ENCODE measurements at places on chromosomes 7 and 10.

GRCh38 chr7:151010307-151011096, 13.8 kb downstream of the ATG9B start:
- DNase-seq: peak; percentile 36

- DNase-seq: peak; percentile 66
Observed at GRCh38 chr10:8053446-8054243, 843 bp upstream of the GATA3 start.

GRCh38 chr10:49827297-49827696, 65.2 kb upstream of the OGDHL start:
- DNase-seq: peak; percentile 32

DNA sequence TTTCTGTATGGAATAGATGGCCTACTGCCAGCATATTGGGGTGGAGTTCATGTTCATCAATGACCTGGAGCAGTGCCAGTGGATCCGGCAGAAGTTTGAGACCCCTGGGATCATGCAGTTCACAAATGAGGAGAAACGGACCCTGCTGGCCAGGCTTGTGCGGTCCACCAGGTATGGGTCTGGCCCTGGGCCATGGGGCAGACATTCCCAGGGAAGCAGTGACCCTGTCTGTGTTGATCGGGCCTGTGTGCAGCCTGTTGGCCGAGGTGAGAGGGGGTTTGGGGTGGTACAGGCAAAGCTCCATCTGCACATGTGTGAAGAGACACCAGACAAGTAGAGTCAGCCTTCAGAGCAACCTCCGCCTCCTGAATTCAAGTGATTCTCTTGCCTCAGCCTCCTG, 67.3 kb downstream of the OGDH start:
- no peak for DNase-seq

DNA sequence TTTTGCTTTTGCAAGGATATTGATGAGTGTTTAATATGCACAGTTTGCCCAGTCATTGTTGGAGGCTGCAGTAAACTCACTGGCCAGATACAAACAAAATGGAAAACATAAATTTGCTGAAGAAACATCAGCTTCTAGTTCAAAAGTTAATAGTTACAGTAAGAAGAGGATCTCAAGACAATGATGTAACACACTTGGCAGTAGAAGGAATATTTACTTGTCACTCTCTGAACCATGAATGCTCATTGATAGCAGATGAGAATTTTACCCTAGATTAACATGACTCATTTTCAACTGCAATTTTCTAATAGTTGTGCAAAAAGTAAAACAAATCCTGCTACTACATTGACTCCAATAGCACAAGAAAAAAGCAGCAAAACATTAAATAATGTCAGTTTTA, 47.7 kb downstream of the VWC2 start:
- no peak for DNase-seq

GRCh38 chr7:158863611-158864506, 7.5 kb downstream of the DYNC2I1 start:
- DNase-seq: peak; percentile 43

GRCh38 chr7:112254156-112254555, 47.7 kb downstream of the ZNF277 start:
- no peak for DNase-seq

DNA sequence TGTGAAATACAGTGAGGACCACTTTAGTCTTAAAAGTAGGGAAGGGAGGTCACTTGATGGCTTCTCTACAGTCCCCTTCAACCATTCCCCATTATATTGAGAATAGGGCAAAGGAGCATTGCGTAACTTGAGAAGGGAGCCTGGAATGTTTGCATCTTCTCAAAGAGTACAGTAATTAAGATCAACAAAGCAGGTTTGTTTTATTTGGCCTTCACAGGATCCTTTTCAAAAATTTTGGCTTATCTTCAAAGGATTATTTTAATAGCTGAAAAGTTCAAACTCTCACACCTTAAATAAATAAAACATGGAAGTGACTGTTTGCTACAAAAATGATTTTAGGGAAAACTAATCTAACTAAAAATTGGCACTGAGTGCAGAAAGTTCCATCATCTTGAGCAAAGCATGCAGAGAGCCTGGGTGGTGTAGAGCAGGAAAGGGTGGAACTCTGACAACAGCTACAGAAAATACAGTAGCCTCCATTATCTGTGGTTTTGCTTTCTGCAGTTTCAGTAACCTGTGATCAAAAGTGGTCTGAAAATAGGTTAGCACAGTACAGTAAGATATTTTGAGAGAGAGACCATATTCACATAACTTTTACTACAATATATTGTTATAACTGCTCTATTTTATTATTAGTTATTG, 214.0 kb downstream of the MDFIC start:
- DNase-seq: no peak

- peak; percentile 65 for DNase-seq
Observed at GRCh38 chr7:149245244-149245643, 5.8 kb downstream of the ZNF212 start.

DNA sequence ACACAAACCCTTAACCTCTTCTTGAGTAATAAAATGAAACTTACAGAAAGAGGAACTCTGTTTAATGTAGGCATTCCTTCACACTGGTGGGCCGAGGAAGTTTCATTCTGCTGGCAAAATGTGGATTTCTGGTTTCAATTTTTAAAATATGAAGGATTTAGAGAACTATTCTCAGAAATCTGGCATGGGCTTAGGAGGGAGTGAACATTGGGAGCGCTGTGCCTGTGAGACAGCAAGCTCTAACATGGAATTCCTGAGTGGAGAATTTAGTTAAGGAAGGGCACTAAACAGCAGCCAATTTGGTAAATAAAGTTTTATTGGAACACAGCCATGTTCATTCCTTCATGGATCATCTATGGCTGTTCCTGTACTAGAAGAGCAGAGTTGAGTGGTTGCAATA, 751.8 kb upstream of the IGFBP3 start:
- no peak for DNase-seq

DNA sequence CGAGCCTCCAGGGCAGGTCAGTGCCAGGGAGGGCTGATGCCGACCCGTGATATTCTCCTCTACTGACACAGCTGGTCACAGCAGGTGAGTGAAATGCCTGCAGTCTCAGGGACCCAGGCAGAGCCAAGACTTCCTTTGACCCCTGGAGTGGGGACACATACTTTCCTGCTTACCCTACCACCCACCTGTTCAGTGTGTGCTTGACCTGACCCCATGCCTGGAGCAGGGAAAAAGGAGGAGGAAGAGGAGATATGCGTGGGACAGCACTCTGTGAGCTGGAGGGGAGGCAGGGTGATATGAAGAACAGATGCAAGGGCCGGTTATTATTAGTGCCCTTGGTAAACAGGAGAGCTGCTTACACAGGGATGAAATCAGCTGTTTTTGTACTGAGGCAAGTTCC, 40.8 kb upstream of the WIPF3 start:
- no peak for DNase-seq

DNA sequence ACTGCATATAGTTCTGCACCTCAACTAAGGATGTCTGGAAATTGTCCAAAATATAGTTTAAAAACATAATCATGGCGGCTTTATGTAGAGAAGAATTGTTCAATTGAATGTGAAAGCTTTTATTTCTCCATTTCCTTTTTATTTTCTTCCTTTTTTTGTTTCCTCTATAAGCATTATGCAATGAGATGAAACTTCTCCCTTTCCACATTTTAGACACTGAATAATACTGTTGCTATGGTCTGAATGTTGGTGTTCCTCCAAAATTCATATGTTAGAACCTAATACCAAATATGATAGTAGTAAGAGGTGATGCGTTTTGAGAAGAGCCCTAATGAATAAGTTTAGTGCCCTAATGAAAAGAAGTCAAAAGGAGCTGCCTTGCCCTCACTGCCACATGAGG, 175.0 kb downstream of the RNLS start:
- peak; percentile 84 for DNase-seq

- peak; percentile 98 for DNase-seq
Observed at GRCh38 chr10:88792661-88793060, 9.9 kb upstream of the LIPM start.

- DNase-seq: no peak
Observed at GRCh38 chr7:116933465-116933864, 19.8 kb upstream of the ST7 start.

- DNase-seq: no peak
Observed at GRCh38 chr7:157650801-157651200, 314.0 kb downstream of the DNAJB6 start.

DNA sequence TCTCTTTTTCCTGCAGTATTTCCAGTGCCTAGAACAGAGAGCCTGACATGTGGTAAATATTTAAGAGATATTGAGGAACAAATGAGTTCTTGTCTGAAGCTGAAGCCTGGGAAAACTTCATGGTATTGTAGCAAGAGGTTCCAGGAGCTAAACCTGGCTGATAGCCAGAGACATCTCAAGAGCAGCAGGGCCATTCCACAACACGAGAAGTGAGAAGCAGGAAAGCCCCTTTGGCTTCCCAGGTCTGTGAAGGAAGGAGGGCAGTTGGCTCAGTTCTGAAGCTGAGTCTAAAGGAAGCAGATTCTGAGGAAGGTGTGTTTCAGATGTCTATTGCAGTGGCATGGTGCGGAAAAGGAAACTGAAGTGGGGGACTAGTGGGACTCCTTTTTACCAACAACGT, 63.8 kb upstream of the FAM204A start:
- no peak for DNase-seq

GRCh38 chr7:150976529-150977381, 1.4 kb downstream of the KCNH2 start:
- no peak for DNase-seq

GRCh38 chr10:68553599-68553998, 6.5 kb upstream of the TET1 start:
- no peak for DNase-seq

DNA sequence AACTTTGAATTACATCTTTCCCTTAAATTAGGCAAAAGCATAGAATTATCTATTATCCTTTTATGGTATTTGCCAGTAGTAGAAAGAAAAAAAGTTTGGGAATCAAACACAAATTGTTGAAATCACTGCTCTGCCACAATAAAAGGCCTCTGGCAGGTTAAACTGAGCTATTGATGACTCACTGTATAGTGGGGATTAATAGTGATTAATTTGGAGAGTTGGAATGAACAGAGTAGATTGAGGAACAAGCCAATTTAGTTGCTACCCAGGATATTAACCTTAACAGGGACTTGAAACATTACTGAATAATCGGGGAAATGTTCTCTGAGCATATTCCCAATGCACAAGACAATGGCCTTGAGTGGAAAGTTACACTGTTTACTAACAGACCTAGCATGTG, 33.1 kb downstream of the MASTL start:
- DNase-seq: no peak

DNA sequence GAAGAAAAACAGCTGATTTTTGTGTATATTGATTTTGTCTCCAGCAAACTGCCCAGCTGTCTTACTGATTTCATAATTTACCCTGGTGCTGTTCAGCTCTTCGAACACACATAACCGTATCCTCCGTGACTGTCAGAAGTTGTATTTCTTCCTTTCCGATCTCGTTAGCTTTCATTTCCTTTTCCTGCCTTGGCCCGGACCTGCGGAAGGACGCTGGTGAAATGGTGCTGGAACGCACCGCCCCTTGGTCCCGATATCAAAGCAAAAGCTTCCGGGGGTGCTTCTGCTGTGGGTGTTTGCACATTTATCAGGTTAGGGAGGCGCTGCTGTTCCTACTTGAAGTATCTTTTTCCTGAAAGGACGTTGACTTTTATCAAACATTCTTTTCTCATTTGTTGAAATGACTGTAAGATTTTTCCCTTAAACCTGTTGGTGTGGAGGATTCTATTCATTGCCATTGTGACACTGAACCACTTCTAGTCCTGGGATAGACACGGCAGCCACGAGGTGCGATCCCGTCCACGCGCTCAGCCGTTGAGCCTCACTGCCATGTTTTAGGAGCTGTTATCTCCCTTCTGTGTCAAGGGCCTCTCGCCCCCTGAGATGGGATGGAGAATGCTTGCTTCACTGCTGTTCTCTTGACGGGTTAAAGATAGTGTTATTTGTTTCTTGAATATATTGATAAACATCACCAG, 72.6 kb downstream of the FOXL3 start:
- peak; percentile 91 for DNase-seq

GRCh38 chr10:33363106-33363505, 28.6 kb upstream of the NRP1 start:
- DNase-seq: no peak

GRCh38 chr10:79250259-79250658, 97.0 kb upstream of the PPIF start:
- peak; percentile 87 for DNase-seq

GRCh38 chr10:124727361-124727960, 16.7 kb downstream of the FAM53B start:
- DNase-seq: no peak

DNA sequence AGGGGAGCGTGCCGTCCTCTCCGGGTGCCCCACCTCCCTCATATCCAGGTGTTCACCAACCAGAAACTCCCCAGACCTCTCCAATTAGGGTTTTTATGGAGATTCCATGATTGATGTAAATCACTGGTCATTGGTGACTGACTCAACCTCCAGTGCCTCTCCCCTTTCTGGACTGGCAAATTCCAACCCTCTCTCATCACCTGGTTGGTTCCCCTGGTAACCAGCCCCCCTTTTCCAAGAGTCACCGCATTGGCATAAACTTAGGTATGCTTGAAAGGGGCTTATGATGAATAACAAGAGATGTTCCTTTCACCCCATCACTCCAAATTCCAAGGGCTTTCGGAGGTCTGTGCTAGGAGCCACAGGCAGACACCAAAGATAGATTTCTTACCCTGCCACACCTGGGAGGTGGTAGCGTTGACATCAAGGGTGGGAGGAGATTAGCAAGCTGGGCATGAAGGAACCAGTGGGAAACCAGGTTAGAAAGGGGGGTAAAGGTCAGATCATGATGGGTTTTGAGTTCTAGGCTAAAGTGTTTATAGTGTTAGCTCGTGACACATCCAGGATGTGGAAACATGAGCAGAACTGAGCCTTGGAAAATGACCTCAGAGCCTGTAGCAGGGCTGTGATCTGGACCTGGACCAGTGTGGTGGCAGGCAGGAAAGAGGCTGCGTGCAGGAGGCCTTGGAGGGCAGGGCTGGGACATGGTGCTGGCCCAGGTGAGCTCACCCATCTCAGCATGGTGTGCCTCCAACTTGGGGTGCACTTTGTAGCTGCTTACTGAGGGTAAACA, 45.1 kb downstream of the CAMK1D start:
- DNase-seq: no peak

- no peak for DNase-seq
Observed at GRCh38 chr10:42781893-42782445, 626 bp upstream of the BMS1 start.

GRCh38 chr10:58746474-58747185, 234.0 kb downstream of the BICC1 start:
- no peak for DNase-seq

GRCh38 chr7:109763611-109764010, 1193.9 kb downstream of the DNAJB9 start:
- no peak for DNase-seq

DNA sequence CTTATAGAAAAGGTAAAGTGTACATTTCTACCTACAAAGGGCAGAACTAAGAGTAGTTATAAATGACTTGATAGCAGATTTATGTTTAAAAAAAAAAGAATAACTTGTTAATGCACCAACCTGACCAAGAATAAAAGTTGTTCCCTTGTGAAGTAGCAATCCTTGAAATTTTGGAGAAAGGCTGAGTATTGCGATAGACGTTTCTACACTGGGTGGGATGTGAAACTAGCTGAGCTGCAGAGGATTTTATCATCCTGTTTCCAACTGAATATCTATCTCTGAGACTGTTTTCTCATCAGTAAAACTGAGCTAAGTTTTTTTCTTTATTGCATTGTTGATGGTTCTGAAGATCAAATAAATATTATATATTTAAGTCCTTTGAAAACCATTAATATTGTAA, 14.6 kb downstream of the MDFIC start:
- peak; percentile 58 for DNase-seq
